Activated naive CD4-positive, alpha-beta T cell treated with anti-CD3 and anti-CD28 coated beads for 36 hours (primary cell): ENCODE measurements at places on chromosomes 7 and 10.

DNA sequence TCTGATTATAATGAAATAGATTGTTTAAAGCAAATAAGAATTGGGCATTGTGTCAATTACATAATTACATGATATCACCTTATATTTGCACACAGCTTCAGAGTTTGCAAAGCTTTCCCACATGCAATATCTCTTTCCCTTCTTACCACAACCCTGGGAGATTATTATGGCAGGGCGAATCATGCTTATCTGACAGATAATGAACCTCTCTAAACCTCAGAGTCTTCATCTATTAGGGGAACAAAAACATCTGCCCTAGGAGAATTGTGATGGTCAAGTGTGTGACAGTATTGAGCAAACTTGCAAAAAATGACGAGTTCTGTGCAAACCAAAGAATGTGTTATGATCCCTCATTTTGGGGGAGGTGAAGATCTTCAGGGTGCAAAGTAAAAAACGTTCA is 90.0 kb downstream of the MYOF start:
- DNase-seq = no peak

GRCh38 chr7:114818501-114818900 is 103.4 kb upstream of the MDFIC start:
- DNase-seq = peak; percentile 40

- no peak for DNase-seq
These were observed 4.2 kb upstream of the OR2A2 start for GRCh38 chr7:144105211-144105610.

GRCh38 chr7:91559947-91560346 is 295.7 kb downstream of the FZD1 start:
- no peak for DNase-seq

- no peak for DNase-seq
These were observed 46.9 kb downstream of the MINDY3 start for GRCh38 chr10:15813415-15813814.

DNA sequence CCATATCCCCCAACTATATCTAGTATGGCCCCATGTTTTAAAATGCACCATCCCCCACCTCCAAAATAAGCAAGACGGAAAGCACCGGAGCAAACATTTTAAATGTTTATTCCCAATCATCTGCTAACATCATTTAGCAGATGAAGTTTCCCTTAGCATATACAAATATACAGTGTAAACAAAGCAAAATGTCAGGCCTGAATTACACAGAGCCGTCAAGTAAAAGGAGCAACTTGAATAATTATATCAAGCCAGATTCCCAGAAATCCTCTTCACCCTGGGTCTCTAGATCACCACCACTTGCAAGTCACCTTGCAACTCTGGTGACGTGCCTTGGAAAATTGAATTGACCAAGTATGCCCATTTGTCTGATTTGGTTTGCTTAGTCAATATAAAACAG is 91.6 kb upstream of the COL1A2 start:
- no peak for DNase-seq

DNA sequence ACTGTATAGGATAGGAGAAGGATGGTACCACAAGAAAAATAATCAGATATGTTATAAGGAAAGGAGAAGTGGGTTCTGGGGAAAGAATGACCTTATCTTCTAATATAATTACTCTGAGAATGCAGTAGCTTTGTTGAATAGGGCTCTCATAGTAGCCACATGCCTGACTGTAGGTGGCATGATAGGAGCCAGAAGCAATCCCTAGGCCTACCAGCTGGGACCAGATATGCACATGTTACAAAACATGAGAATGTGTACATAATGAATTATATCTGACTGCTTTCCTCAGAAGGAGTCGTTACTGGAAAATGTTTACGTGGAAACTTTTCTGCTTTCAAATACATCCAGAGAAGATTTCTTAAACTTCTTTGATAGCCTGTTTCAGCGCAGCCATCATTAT is 53.2 kb upstream of the FAM3C start:
- no peak for DNase-seq

GRCh38 chr10:14144451-14144850 is 186.3 kb downstream of the FRMD4A start:
- no peak for DNase-seq
